Stimulated activated CD4-positive, alpha-beta T cell treated with anti-CD3 and anti-CD28 coated beads, Interleukin-1b, Interleukin-23, amount 100 ng/mL, for 24 hours (primary cell): ENCODE measurements at places on chromosomes 6 and 20.

- DNase-seq, result no peak
Observed at GRCh38 chr6:152244998-152245630, 392.0 kb downstream of the SYNE1 start.

DNA sequence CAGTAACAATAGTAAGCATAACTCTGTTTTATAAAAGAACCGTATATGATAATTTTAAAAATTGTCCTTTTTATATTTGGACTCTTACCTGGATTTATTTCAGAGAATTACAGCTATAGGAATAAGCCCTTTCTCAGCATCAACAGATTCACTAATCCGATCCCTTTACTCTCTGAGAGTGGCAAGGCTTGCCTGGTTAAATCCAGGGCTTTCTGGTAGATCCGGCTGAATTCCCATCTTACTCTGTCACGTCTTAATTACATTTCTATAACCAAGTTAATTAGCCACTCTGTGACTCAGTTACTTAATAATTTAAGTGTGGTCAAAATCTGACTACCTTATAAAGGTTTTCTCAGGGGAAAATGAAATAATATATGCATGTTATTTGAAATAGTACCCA lies 294.7 kb downstream of the FRK start:
- DNase-seq, result no peak

GRCh38 chr6:154474648-154475428 lies 35.6 kb downstream of the CNKSR3 start:
- no peak for DNase-seq

- DNase-seq, result no peak
Observed at GRCh38 chr20:3981132-3981452, 34.3 kb downstream of the RNF24 start.

GRCh38 chr6:133202610-133203343 lies 38.4 kb upstream of the EYA4 start:
- DNase-seq, result no peak

DNA sequence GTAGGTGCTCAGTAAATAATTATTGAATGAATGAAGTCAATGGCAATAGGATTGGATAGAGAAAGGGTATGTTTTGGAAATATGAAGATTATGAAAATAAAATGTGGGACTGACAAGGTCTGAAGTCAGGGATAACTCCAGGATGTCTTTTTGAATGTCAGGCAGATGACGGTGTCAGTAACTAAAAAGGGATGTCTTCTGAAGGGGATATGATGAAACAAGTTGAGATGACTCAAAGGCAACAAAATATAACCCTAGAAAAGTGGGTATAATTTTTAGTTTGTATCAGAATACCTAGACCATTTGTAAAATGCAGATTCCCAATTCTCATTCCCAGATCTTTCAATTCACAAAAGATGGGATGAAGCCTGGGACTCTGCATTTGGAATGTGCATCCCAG lies 257.3 kb upstream of the SGK1 start:
- no peak for DNase-seq

DNA sequence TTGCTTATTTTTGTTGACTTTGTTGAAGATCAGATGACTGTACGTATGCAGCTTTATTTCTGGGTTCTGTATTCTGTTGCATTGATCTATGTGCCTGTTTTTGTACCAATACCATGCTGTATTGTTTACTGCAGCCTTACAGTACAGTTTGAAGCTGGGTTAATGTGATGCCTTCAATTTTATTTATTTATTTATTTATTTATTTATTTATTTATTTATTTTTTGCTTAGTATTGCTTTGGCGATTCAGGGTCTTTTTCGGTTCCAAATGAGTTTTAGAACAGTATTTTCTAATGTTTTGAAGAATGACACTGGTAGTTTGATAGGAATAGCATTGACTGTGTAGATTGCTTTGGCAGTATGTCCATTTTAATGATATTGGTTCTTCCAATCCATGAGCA lies 210.3 kb downstream of the EPM2A start:
- DNase-seq, result no peak

GRCh38 chr6:125943528-125944433 lies 12.8 kb upstream of the HINT3 start:
- no peak for DNase-seq

- no peak for DNase-seq
Observed at GRCh38 chr6:128964233-128964755, 81.4 kb downstream of the LAMA2 start.
